ENCODE measurements at places on chromosomes 7 and 10.

DNA sequence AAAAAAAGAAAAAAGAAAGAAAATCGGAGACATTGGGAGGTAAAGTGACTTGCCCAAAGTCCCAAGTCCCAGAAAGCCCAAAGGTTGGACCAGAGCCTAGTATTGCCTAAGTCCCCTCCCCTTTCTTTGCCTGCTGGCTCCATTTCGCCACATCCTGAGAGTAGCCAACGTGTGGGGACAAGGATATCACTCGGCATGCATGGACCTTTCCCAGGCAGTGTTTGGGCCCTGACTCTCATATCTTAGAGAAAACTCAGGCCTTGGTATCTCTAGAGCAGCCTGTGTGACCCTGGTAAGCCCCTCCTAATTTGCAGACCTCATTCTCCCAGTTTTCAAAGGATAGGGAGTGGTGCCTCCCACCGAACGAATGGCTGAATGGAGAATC lies 294.2 kb upstream of the ZMIZ1 start:
- no peak for DNase-seq

DNA sequence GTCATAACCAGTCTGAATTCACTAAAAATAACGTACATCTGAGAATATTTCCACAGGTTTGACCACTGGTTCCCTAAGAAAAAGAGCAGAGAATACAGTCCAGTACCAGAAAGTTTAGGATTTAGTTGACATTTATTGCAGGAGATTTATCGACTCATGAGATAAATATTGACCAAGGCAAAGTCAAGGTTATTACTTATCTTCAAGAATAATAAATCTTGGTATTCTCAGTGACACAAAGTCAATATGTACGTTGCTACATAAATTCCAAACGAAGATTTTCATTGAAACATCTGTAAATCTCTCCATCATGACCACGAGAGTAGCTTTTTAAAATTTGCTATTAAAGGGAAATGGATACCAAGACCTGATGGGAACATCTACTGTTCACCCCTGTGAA lies 39.4 kb upstream of the GRB10 start:
- no peak for DNase-seq

DNA sequence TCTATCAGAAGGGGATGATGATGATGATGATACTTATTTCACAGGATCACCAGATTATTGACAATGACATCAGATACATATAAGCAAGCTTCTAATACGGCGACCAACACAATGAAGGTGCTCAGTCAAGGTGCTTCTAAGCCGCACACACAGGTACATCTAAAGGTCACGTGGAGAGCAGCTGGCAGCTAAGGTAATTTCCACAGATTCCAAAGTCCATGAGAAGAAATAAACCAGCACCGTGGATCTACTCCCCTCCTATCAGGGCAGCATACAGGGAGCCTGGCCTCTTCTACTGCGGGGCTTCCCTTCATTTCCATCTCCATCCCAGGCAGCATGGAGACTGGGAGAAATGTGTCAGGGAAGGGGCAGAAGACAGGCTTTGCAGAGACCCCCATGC lies 37.5 kb downstream of the DENND11 start:
- DNase-seq: no peak

DNA sequence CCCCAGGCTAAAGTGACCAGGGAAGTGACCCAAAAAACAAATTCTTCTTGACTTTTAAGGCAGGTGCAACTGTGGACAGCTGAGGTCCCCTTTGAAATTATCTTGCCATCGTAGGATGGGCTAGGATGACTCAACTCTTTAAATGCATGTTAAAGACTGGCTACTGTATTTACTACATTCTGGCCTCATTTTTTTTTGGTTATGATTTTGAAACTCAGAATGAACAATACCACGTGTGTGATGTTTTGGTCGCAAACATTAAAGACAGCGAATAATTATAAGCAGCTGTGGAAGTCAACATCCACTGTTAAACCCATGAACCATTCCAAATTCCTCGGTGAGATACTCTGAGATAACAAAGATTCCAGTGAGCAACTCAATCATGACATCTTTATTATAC lies 1.2 kb upstream of the SLC13A4 start:
- no peak for DNase-seq

- no peak for DNase-seq
Measured at GRCh38 chr10:73922864-73923133, 11.9 kb downstream of the PLAU start.

DNA sequence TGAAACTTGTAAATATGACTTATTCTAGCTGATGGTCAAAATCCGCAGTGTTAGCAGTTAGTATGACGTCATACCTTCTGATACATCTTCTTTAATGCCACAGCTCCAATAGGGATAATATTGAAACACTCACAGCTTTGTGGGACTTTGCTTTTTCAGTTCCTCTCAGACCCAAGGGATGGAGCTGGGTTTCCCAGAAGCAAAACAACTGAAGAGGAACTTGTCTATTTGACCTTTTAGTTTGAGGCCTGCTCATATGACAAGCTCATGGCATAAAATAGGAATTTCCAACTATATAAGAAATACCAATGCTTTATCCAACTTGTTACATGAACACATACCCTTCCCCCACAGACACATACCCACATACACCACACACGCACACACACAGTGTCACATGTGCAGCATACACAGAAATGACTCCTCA lies 31.6 kb upstream of the C10orf67 start:
- no peak for DNase-seq

GRCh38 chr7:25617214-25617613 lies 388.9 kb upstream of the NPVF start:
- no peak for DNase-seq

- no peak for DNase-seq
Measured at GRCh38 chr7:13945670-13946069, 43.8 kb downstream of the ETV1 start.

- no peak for DNase-seq
Measured at GRCh38 chr10:90526721-90527120, 331.1 kb downstream of the HTR7 start.

Data from stimulated activated CD8-positive, alpha-beta memory T cell treated with anti-CD3 and anti-CD28 coated beads, Interleukin-2, amount 100 ng/mL, for 48 hours (primary cell).